GM06990 (cell line): ENCODE measurements at places on chromosomes 2 and 18.

DNA sequence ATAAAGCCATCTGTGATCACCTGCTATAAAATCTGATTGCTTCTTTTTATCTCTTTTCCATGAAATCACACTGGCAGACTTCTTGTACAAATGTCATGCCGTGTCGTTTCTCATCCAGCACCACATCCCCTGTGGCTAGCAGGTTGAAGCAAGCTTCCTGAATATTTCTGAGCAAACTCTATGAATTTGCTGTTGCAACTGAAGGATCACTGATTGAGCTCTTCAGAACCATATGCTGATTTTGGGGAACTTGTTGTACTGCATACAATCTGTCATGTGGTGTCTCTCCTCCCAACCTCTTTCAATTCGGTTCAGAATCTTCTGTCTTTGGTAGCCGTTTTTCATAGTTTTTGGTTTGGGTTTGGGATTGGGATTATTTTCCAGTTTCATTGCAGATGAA lies 57.7 kb upstream of the RBMS1 start:
- DNase-seq = no peak

DNA sequence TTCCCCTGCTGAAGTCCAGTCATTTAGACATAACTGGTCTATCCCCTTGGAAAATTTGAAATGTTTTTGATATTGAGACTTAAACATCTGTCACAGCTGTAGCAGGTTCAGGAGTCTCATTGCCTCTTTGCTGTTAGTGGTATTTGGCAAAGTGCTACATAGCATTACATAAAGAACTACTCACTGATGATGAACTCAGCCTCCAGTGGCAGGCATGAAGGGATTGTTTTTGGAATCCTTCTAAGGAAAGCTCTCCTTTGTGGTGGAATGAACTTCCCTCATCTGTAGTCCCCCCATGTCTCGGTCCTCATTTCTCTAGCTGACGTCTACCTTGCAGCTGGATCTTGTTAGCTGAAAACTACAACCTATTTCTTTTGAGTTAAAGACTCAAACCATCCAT lies 111.6 kb downstream of the TACR1 start:
- no peak for DNase-seq

DNA sequence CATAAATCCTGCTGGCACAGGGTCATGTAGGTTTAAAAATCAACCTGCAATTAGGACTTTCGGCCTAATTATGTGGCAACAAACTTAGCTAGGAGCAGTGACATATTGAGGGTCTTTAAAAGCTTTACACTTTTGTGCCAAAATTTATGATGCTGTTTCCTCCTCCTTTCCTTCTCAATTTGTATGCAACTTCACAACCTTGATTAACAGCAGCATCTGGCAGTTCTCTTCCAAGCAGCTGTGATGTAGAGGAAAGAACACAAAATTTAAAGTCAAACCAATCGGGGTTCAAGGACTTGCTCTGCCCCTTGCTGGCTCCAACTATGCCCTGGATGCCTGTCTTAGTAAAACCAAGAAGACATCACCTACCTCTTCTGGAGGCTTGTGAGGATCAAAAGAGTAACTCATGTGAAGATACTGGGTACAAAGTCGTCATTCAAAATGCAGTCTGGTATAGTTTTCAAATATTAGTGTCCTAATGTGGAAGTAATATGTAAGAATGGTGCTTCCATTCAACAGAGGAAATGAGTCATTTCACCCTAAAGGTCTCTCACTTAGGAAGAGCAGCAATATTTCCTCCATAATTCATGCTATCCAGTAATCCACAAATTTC lies 94.7 kb downstream of the ANKRD44 start:
- no peak for DNase-seq

GRCh38 chr2:236196366-236196765 lies 28.2 kb upstream of the GBX2 start:
- DNase-seq = no peak

- no peak for DNase-seq
These were observed 1116.9 kb upstream of the CNTNAP5 start for GRCh38 chr2:122908159-122908558.

DNA sequence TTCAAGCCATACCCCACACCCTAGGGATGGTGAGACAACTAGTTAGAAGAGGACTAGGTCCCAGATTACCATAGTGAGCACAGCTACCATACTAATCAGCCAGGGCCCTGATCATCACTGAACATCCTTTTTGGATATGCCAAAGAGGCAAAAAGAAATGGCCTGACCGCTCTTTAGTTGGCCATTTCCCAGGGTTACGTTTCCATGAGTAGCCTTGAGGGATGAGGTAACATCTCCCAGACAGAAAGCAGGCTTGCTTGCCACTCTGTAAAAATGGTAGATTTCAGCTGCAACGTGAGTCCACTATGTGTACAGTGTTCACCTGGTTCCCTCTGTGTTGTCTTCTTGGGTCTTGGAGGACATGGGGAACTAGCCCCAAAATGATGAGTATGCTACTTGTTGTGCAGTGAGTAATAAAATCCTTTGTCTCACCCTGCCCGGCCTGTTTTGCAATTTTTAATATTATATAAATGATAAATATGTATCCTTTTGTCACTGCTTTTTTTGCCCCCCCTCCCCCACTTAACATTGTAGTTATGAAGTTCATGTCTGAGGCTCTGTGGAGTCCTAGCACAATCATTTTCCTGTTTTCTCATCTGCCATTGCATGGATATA lies 8.9 kb upstream of the GALM start:
- DNase-seq = no peak

DNA sequence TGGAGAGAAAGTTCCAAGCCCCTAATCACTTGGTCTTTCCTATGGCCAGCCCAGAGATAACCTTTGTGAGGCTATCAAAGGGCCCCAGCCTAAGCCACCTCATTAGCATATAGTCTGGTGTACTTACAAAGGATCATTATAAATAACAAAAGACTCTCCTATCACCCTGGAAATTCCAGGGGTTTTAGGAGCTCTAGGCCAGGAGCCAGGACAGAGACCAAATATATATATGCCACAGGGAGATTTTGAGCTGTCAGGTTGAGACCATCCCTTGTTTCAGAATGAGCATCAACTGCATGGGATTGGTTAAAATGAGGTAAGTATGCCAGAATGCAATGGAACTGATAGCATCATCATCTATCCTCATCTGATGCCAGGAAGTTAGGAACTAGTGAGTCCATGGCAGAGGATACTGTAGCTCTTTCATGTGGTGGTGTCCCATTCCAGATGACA lies 32.1 kb upstream of the CHRNA1 start:
- no peak for DNase-seq

DNA sequence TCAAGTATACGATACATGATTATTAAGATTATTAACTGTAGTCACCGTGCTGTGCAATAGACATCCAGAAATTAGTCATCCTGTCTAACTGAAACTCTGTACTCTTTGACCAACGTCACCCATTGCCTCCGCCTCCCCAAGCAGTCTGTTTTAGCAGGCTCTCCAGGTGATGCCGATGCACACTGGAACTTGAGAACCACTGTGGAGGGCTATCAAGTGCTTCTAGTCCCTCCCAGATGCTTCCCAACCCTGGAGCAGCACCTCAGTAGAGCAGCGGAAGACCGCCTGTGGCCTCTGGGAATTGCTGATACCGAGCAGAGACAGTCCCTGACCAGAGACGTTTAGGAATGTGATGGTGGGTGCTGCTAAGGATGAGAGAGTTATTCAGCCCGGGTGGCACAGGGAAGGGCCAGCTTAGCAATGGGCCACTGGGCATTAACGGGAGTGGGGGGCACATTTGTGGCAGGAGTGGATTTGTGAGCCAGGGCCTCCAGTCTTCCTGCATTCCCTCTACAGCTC lies 50.7 kb downstream of the LIPG start:
- no peak for DNase-seq

DNA sequence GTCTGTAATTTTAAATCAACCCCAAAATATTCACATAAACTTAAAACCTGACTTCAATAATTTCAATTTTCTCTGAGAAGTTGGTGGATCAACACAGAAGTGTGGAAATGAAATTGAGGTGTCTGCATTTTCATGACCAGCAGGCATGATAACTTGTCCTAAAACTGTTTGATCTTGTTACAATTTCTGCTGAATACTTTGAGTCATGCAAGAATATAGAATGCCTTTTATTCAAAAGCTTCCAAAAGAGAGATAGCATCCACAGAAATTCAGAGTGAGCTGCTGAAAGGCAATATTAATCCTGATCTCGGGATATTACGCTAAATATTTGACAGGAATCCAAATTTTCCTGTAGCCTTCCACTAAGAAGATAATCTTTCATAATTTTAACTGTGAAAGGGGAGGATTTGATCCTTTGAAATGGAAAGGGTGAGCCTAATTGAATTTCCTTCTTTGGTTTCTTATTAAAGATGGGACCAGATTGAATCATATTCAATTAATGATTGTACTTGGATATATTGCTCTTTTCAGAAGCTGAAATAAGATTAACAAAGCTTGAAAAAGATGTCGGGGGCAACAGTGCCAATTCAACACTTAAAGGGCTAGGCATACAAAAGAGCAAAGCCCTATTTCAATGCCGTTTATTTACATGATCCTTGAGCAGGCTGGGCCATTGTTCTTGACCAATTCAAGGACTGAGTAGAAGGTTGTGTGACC lies 129.3 kb downstream of the NCKAP5 start:
- DNase-seq = no peak

- DNase-seq = no peak
These were observed 27.5 kb downstream of the ARHGAP25 start for GRCh38 chr2:68762100-68762499.

DNA sequence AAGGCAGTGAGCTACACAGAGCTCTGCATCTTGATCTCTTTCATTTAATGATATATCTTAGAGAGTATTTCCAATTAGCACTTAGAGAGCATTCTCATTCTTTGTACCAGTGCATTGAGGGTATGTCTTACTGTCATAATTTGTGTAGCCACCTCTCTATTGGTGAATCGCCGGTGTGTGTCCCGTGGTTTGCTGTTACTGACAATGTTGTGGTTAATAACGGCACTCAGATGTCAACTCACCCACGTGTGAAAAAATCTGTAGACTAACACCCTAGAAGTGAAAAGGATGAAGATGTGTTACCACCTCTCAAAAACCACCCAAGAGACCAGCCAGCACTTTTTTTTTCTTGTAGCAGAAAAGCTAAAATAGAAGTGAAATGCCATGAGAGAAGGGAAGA lies 37.1 kb downstream of the TEX51 start:
- DNase-seq = no peak

- no peak for DNase-seq
These were observed 146.9 kb upstream of the MAP3K20 start for GRCh38 chr2:172928756-172929155.

GRCh38 chr2:84719434-84719833 lies 161.4 kb downstream of the TRABD2A start:
- DNase-seq = no peak

DNA sequence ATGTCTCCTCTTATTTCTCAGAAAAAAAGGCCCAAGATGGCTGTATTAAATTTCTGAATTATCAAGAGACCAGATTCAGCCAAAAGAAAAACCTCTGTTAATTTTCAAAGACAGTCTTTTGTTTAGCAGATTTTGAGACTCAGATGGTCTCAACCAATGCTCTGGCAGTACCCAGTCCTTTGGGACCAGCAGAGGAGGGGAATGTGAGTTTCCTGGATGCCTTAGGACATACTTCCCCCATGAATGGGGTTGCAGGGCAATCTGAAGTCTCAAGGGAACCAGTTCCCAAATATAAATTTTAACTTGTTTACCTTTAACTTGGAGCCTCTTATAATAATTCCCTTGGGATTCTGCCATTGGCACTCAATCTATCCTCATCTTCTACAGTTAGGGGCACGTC lies 107.8 kb upstream of the ZNF521 start:
- DNase-seq = no peak

- DNase-seq = no peak
These were observed 6.3 kb downstream of the MYO5B start for GRCh38 chr18:50188652-50189051.
